ENCODE measurements at places on chromosomes 2 and 18.

DNA sequence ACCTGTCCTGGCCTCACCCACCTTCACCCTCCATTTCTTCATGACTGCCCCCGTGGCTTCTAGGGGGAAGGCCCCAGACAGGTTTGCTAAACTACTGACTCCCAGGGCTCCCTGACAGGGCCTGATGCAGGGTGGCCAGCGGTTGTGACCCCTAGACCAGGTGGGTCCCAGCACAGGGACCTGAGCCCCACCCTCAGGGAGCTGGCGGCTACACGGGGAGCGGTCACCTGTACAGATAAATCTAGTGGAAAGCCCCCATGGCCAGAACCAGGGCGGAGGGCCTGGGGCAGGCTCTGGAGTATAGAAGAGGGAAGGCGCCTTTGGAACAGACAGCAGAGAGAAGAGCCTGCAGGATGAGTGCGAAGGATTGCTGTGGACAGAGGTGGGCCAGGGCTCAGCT, 42.5 kb upstream of the PLB1 start:
- DNase-seq, result no peak

DNA sequence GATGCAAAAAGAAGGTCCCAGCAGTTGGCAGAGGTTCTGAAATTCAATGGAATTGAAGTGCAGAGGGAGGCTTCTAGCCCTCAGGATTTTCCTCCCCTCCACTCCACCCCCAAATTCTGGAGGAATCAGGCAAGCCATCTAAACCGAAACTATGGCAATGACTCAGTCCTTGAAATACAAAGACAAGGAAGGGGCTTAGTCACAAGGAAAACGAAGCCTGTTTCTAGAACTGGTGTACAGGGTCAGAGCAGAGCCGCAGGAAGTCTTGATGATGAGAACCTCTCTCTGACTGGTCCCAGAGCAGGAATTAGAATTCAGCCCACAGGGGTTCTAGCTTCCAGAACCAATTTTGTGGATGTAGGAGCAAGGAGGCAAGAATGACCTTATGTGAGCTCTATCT, 111.7 kb upstream of the SCN1A start:
- DNase-seq, result no peak

DNA sequence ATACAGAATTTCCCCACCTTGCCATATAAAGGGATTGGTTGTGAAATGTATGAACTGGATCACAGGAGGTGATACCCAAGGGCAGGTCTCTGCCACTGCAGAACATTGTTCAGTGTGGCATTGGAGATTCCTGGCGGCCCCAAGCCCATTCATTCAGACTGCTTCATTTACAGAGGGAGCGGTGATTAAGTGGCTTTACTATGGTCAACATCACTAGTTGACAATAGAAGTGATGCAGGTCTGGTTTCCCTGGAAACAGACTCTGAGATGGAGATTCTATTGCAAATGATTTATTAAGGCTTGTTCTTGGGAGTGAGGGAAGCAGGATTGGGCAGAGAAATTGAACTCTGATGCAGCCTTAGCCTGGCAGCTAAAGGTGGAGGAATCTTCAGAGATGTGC, 62.4 kb downstream of the ZDBF2 start:
- DNase-seq, result no peak

- no peak for DNase-seq
Observed at GRCh38 chr2:145753966-145754365, 1234.0 kb upstream of the ZEB2 start.

- no peak for DNase-seq
Observed at GRCh38 chr2:101361522-101361921, 25.8 kb downstream of the CREG2 start.

DNA sequence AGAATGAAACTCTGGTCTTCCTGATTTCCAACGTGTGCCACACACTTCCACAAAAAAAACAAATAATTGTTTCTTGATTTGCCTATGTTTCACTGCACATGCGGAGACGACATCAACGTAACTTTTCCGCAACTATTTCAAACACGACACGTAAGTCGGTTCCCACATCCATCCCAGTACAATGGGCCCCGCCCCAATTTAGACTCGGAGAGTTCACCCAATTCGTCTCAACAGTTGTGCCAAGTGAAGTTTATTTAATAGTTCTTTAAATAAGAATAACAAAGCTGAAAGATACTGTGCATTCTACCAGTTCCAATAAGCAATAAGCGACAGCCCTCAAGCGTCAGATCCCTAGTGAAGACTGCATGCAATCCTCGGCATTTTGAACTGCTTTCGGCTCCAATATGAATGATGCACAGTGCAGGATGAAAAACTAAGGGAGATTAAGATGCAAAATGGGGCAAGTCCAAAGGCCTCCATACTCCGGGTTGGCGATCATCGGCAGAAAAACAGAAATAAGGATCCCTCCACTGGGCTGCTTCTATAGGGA, 664 bp downstream of the CCT4 start:
- DNase-seq, result no peak

DNA sequence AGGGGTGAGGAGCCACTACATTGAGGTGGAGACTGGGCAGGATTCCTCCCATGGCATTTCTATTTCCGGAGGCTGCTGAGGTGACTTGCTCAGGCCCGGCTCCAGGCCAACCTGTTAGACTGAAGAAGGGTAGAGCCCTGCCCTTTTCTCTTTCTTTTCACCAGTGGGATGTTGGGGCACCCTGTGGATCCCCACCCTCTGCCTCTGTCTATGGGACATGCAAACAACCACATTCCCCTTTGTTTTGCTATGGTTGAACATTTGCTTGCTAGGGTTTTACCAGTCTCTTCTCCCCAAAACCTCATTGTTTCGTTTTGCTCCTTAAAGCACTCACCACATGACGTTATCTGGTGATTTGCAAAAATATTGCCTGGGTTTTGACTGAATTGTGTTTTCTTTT, 183.3 kb downstream of the ARL4C start:
- no peak for DNase-seq

DNA sequence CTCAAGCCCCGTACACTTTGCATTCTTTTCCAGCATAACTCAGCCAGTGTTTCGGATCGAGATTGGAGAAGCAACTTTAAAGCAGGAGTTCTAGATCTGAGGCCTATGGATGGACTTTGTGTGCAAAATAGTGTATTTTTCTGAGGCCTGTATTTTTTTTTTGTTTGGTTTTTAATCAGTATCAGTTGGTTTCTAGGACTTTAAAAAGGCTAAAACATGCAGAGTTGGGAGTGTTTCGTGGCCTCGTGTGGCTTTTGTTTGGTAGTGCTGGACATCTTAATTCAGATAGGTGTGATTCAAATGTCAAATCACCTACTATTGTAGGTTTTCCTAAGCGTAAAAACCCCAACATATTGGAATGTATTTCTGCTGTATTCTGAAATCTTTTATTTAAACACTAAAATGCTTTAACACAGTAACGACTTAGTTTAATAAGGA, 282 bp upstream of the PUS10 start:
- no peak for DNase-seq

DNA sequence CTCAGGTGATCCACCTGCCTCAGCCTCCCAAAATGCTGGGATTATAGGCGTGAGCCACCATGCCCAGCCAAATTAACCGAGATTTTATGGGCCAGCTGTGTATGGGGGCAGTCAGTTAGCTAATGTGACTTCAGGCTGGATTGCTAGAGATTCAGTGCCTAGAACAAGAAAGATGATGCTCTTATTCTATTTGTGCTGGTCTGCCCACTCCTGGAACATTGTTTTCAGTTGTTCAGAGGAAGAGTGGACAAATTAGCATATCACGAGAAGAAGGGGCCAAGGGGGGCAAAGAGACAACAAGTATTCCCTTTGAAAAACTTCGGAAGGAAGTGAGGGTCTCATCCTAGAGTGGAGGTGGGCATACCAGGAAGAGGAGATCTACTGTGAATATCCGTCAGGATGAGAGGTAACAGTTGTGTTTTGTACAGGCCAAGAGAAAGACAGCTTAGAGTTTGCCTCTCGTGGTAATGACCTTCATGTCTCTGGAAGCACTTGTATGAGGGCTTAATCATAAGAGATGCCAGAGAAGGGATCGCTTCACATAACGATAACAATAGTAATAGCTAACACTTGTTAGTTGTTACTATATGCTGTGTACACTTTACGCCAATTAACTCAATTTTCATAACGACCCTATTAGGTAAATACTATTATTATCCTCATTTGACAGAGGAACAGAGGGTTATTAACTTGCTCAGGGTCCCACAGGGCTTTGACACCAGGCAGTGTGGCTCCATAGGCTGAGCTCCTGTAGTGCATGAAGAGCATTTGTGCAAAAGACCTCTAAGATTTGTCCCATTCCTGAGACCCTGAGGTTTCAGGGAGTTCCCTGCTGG, 138.3 kb downstream of the DDX1 start:
- DNase-seq, result no peak

- DNase-seq, result no peak
Observed at GRCh38 chr2:240886023-240886565, 9.9 kb downstream of the MAB21L4 start.

DNA sequence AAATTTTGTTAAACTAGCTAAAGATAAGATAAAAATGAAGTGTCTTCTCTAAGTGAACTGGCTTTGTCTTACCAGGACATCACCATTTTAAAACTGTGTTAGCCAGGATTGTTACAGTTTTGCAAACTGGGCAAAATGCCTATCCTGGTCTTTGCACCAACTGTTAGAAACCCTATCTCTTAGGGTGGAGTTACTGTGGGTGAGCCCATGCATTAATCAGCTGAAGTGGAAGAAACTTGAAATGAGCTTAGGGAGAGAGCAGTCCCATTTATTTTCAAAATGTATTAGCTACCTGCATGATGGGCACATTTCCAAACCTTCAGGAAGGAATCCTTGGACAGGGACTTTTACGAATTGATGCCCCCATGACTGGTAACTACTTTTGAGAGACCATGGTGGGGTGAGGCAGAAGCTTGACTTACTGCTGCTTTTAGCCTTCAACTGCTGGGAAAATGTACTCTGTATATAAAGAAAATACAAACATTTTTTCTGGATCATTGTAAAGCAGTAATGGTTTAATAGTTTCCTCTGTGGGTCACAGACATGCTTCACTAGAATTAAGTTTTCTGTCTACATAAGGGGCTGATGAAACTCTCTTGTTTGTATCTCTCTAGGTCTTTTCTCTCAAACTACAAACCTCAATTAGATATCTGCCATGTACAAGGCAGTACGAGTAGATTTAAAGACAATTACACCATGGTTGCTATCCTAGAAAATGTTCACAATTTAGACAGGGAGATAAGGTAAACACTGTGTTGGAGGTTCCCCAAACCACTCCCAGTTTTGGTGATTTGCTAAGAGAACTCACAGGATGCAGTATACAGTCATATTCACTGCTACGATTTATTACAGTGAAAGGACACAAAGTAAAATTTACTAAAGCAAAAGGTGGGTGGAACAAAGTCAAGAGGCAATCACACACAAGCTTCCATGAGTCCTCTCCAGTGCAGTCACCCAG, 321.4 kb upstream of the MMADHC start:
- DNase-seq, result no peak

DNA sequence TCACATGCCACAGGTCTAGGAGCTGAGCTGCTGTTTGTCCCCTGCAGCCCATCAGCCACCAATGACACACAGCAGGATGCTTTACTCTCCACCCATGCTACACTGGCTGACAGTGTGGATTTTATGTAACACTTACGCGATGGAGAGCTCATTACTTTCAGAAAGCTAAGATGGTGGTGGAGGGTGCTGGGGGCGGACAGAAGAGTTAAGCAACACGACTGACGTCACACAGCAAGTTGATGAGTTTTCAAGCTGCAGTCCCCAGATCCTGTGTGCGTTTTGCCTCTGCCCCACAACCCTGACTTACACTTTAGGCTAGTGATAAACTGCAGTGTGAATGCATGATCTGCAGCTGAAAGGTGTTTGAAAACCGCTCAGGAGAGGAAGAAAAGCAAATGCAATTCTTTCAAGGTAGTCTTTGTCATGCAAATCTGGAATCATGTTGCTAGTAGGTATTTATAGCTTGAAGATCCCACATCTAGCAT, 42.4 kb downstream of the MRPS5 start:
- no peak for DNase-seq

GRCh38 chr2:160491911-160492371, 1.7 kb downstream of the RBMS1 start:
- DNase-seq, result no peak

DNA sequence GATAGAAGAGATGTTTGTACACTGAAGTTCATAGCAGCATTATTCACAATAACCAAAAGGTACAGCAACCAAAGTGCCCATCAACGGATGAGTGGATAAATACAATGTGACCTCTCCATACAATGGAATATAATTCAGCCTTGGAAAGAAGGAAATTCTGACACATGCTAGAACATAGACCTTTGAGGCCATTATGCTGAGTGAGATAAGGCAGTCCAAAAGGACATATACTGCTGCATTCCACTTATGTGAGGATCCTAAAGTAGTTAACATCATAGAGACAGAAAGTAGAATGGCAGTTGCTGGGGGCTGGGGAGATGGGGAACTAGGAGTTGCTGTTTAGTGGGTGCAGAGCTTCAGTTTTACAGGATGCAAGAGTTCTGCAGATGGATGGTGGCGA, 38.2 kb upstream of the GLI2 start:
- DNase-seq, result no peak

- no peak for DNase-seq
Observed at GRCh38 chr18:7585276-7585670, 18.2 kb downstream of the PTPRM start.

GRCh38 chr2:216680951-216681629, 14.3 kb downstream of the IGFBP5 start:
- no peak for DNase-seq

- peak; percentile 54 for DNase-seq
Observed at GRCh38 chr18:58716060-58716756, 44.9 kb downstream of the MALT1 start.

- DNase-seq, result no peak
Observed at GRCh38 chr2:141440072-141440635, 690.7 kb downstream of the LRP1B start.

DNA sequence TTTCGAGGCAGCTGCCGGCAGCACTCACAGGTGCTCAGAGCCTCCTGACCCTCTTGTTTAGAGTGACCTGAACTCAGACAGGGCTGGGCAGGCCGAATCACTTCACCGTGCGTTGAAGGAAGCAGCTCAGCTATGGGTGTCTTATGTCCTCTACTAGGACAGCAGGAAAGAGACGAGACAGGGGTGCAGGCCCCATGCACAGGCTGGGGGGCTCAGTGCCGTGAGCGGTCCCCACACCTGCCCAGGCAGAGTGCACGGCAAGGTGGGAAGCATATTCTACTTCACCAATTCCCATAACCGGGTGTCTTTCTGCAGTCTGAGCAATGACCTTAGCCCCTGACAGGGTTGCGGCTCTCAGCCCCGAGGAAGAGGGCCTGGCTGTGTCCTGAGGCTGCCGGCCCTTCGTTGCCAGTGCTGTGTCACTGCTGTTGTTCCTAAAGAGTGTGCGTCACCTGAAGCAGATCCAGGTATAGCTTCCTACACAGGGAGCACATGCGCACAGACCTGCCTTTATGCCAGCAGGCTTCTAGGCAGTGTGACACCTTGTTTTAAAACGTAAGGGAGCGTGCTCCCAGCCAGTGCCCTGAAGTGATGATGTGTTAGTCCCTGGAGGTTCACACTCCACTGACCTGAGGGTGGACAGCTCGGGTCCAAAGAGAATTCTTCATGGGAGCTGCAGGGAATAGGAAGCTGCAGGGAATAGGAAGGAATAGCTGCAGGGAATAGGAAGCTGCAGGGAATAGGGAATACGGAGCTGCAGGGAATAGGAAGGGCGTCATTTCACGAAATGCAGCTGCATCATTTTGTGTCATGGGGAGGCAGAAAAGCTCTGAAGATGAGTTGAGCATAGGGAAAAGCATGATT, 207.9 kb upstream of the SALL3 start:
- DNase-seq, result no peak

GRCh38 chr2:128645631-128646030, 327.0 kb upstream of the HS6ST1 start:
- no peak for DNase-seq
